RPMI7951 (cell line): ENCODE measurements at places on chromosomes 7 and 10. TPM values are rescaled to one million over a fixed set of nuclear protein-coding genes. Genes with fewer than 3 reads are reported as not detected.

Gene ZNF853
- total RNA-seq = under 0.01 and 0.10 TPM in 2 replicates

Gene FBXL15
- 5.3 and 6.1 TPM in 2 replicates for total RNA-seq

Gene CTTNBP2
- under 0.01 and 0.48 TPM in 2 replicates for total RNA-seq

Gene TSPAN12
- 2.3 and 2.9 TPM in 2 replicates for total RNA-seq
